IMR-90 (cell line): ENCODE measurements at places on chromosomes 2 and 18. TPM values are rescaled to one million over a fixed set of nuclear protein-coding genes. Genes with fewer than 3 reads are reported as not detected.

The KCNJ3 gene
- total RNA-seq = not detected in 2 replicates

The ITM2C gene
- 35.8 and 46.8 TPM in 2 replicates for total RNA-seq

The FHL2 gene
- 373 and 464 TPM in 2 replicates for total RNA-seq

The CHRNG gene
- total RNA-seq = not detected in 2 replicates

The DAPL1 gene
- not detected in 2 replicates for total RNA-seq

The STARD6 gene
- total RNA-seq = 0.28 TPM in 1 of 2 replicates, not detected in the other

The CAPN14 gene
- under 0.01 TPM in 2 replicates for total RNA-seq

The ACVR1C gene
- 0.18 and 0.28 TPM in 2 replicates for total RNA-seq

DNA sequence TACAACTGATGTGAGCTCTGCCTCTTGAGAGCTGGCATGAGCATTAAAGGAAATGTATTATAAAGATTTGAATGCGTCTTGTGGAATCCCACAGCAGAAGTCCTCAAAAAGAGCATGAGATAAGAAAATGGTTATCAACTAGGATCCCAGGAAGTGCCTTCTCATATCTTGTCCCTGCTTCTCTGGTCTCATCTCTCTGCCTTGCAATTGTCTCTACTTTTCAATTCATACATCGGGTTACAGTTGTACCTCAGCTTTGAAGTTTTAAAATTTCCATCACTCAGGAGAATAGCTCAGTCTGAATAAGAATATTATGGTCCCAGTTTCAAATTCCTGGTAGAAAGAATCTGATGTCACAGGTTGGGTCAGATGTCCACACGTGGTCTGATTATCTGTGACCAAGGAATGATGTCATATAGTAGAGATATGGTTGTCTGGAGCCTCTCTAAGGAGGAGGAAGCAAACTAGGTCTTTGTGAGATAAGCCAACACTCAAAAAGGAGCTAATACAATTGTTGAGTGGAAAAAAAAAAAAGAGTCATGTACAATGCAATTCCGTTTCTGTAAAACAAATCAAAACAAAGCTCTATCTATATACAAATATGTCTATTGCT is 21.7 kb upstream of the CCDC88A start:
- no peaks in the 10 kb centered on the region; the same call in 1 of the 2 replicates for H3K27me3 ChIP-seq
- no peak overlapping the region for H3K4me3 ChIP-seq

- H3K36me3 ChIP-seq = no peaks in the 10 kb centered on the region
- peak; percentile 82 for DNase-seq
Observed at GRCh38 chr2:133390156-133390555, 178.1 kb downstream of the NCKAP5 start.

DNA sequence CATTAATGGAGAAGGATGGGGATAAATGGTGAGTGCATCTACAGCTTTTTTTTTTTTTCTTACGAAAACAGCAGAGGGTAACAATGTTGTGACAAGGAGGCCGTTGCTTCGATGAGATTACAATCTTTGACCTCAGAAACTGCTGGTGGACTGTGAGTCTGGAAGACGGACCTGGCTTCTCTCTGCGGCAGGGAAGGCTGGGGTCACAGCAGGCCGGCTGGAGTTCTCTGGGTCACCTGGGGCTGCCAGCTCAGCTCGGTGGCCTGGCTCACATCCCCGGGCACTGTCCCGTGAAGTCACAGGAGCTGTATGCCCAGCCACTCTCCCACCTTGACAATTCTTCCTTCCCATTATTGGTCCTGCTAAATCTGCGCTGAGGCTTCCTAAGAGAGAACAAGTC is 160.8 kb downstream of the ACKR3 start:
- peaks cover 14% of the 10 kb centered on the region for H3K27me3 ChIP-seq
- no peak for DNase-seq
- H3K4me3 ChIP-seq = no peak overlapping the region
- no peak overlapping the region for H3K27ac ChIP-seq

DNA sequence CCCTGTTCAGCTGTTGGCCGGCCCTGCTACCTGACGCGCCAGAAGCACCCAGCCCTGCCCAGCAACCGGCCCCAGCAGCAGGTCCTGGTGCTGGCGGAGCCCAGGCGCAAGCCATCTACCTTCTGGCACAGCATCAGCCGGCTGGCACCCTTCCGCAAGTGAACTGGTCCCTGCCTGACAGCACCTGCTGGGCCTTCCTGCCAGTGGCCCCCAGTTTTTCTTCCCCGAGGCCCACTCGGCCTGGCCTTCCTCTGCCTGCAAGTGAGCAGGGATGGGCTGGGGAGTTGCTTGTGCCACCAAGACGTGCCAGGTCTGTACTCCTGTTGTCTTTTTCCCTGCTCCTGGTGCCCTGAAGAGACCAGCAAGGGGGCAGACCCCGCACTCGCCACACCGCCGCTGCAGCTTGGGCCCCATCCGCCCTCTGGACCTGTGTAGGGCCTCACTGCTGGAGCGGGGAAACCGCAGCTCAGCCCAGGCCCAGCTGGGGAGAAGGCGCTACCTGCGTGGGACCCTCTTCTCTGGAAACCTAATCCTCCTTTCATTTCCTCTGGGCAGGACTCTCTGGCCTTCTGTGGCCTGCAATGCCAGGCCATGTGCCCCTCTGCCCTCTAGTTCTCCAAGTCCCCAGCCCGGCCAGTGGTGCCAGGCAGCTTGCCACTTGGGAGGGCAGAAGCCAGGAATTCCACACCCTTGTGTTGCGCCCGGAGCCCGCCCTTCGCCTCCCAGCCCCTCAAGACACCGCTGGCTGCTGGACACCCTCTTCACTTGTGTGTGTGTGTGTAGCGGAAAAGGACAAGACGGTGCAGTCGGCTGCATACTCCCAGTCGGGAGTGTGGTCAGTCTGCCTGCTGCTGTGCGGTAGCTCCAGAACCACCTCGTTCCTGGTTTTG is 47.0 kb downstream of the FAM168B start:
- no peak for DNase-seq
- H3K27ac ChIP-seq = no peak overlapping the region
- no peak overlapping the region for H3K4me3 ChIP-seq
- no peaks in the 10 kb centered on the region for H3K4me1 ChIP-seq
- H3K36me3 ChIP-seq = peaks cover 35% of the 10 kb centered on the region

- H3K27me3 ChIP-seq = peaks cover 28% of the 10 kb centered on the region
- no peaks in the 10 kb centered on the region for H3K4me1 ChIP-seq
- no peak overlapping the region for H3K27ac ChIP-seq
- H3K36me3 ChIP-seq = no peaks in the 10 kb centered on the region
Observed at GRCh38 chr2:235217846-235218245, 266.0 kb downstream of the SH3BP4 start.

- no peak for DNase-seq
- H3K27me3 ChIP-seq = no peaks in the 10 kb centered on the region
- H3K36me3 ChIP-seq = no peaks in the 10 kb centered on the region
- H3K4me1 ChIP-seq = no peaks in the 10 kb centered on the region
- no peak overlapping the region for H3K27ac ChIP-seq
- H3K4me3 ChIP-seq = no peak overlapping the region
Observed at GRCh38 chr2:117330641-117331040, 483.9 kb upstream of the DDX18 start.

DNA sequence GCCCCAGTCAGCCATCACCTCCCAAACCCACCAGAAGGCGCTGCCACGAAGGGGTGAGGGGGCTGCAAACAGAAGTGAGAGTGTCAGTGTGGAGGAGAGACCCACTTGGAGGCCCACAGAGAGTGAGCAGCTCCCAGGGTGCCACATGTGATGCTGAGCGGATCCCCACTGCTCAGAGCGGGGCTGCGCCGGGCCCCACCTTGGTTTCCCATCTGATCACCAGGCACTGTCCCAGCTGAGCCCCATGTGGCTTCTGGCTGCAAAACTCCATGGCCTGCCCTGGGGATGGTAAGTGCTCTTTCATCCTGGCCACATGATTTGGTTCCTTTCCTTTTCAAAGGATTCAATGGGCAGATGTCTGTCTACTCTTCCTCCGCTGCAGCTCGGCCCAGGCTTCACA is 23.8 kb downstream of the SNORC start:
- no peaks in the 10 kb centered on the region; the same call in 1 of the 2 replicates for H3K27me3 ChIP-seq
- no peaks in the 10 kb centered on the region for H3K36me3 ChIP-seq
- no peak overlapping the region for H3K4me3 ChIP-seq
- no peak overlapping the region for H3K27ac ChIP-seq
- no peak for DNase-seq

DNA sequence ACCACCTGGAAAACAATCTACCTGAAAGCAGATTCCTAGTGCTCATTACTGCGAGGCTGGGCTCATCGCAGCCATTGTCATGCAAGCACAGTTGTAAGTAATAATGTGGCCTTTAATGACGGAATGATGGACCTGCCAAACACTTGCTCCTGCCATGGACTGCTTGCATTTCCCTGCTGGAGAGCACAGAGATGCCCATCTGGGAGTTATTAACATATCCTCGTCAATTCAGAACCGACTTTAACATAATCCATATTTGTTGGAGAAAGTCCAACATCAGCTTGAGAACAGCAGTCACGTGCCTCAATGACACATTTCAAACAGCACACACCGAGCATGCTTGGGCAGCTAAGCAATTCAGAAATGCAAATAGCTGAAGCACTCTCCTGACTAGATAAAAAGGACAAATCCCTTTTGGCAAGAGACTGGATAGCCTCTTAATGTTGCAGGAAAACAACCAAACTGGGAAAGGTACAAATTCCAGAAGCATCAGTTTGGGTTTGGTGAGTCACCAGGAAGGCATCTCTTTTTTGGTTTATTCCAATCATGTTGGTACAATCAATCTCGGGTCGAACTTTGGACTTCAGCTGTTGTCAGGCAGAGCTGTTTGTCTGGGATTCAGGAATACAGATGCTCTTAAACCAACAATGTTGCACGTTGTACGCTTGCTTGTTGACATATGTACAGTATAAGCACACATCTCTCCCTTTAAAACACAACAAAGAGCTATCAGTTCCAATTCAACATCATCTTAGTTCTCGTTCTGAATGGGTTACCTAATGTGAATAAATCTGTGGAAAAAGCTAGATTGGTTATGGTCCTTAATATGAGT is 395.8 kb downstream of the LNPK start:
- H3K27me3 ChIP-seq = no peaks in the 10 kb centered on the region
- H3K36me3 ChIP-seq = no peaks in the 10 kb centered on the region
- no peak overlapping the region for H3K27ac ChIP-seq
- no peaks in the 10 kb centered on the region for H3K4me1 ChIP-seq

DNA sequence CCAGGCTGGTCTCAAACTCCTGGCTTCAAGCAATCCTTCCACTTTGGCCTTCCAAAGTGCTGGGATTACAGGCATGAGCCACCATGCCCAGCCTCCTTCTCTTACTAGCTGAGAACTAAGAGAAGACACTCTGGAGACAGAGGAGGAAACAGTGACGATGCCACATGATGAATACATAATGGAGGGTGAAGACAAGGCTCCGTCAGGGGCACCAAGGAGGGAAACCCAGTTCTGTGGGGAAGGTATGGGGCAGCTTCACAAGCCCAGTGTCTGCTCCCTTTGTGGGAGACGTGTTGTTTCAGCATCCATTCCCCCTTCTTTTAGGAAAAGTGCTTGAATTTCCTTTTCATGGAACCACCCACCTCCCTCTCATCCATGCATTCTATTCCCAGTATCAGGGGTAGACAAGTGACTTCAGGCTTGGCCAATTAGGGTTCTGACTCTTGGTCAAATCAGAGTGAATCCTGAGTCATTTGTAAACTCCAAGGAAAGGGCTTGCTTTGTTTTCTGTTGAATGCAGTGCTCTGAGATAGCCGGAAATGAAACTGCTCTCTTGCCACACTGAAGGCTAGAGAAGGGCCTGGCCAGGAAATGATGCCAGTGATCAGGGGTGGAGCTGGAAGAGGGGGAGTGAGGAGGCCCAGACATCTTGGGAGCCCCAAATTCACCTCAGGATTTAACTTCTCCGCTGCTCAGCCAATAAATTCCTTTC is 23.7 kb downstream of the TMEM127 start:
- peaks cover 3% of the 10 kb centered on the region; the same call in 1 of the 2 replicates for H3K4me1 ChIP-seq
- no peaks in the 10 kb centered on the region for H3K27me3 ChIP-seq

DNA sequence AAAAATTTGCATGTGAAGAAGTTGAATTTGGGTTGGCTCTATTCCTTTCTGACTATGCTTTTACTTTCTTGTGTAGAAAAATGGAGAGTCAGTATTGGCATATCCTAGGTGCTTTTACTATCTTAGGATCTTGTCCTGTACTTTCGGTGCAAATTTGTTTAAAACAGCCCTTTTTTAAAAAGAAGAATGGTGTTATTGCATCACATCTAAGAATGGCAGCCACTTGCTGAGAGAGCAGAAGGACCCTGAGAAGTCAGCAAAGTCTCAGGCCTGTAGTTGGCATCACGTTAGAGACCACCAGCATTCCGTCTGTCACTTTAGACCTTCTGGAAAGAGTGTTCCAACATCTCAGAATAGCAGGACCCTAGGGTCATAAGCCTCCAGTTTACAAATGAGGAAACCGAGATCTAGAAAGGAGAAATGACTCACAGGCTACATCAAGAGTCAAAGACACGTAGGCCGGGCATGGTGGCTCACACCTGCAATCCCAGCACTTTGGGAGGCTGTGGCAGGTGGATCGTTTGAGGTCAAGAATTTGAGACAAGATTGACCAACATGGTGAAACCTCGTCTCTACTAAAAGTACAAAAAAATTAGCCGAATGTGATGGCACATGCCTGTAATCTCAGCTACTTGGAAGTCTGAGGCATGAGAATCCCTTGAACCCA is 42.5 kb downstream of the SPATS2L start:
- DNase-seq = no peak
- H3K4me3 ChIP-seq = no peak overlapping the region
- peaks cover 15% of the 10 kb centered on the region for H3K36me3 ChIP-seq
- H3K27ac ChIP-seq = no peak overlapping the region

- H3K27ac ChIP-seq = no peak overlapping the region
- H3K4me1 ChIP-seq = no peaks in the 10 kb centered on the region
- H3K4me3 ChIP-seq = no peak overlapping the region
- no peak for DNase-seq
- no peaks in the 10 kb centered on the region for H3K36me3 ChIP-seq
- H3K27me3 ChIP-seq = no peaks in the 10 kb centered on the region
Observed at GRCh38 chr2:34853646-34854045, 1254.5 kb upstream of the FAM98A start.

GRCh38 chr18:32661486-32662299 is 111.1 kb downstream of the KLHL14 start:
- no peaks in the 10 kb centered on the region for H3K27me3 ChIP-seq
- DNase-seq = no peak
- no peaks in the 10 kb centered on the region for H3K4me1 ChIP-seq
- no peak overlapping the region for H3K27ac ChIP-seq
- H3K4me3 ChIP-seq = no peak overlapping the region
- no peaks in the 10 kb centered on the region for H3K36me3 ChIP-seq

DNA sequence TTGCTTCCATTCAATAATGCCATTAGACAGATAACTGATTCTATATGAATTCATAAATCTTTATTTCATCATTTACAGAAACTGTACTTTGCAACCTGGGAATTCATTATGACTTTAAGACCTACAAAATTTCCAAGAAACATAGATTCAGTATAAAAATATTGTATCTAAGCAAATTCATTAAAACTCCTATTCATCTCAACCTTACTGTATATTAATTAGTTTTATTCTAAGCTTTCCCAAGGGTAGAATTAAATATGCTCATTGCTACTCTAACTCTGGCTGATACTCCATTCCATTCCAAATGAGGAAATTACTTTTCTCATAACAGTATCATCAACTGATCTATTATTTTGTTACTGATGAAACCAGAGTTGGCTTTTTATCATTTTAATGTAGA is 473.0 kb upstream of the LRRTM4 start:
- no peak for DNase-seq
- no peak overlapping the region for H3K4me3 ChIP-seq
- no peaks in the 10 kb centered on the region for H3K36me3 ChIP-seq
- no peak overlapping the region for H3K27ac ChIP-seq

- H3K4me1 ChIP-seq = no peaks in the 10 kb centered on the region
- no peak overlapping the region for H3K27ac ChIP-seq
- no peak overlapping the region for H3K4me3 ChIP-seq
- no peak for DNase-seq
Observed at GRCh38 chr2:191738667-191739066, 60.7 kb downstream of the NABP1 start.
